Caudate nucleus (tissue), 63 donors: ENCODE measurements at places on chromosomes 6 and 20.

GRCh38 chr20:4881006-4881730 lies 120.1 kb downstream of the SLC23A2 start:
- no peak for DNase-seq

DNA sequence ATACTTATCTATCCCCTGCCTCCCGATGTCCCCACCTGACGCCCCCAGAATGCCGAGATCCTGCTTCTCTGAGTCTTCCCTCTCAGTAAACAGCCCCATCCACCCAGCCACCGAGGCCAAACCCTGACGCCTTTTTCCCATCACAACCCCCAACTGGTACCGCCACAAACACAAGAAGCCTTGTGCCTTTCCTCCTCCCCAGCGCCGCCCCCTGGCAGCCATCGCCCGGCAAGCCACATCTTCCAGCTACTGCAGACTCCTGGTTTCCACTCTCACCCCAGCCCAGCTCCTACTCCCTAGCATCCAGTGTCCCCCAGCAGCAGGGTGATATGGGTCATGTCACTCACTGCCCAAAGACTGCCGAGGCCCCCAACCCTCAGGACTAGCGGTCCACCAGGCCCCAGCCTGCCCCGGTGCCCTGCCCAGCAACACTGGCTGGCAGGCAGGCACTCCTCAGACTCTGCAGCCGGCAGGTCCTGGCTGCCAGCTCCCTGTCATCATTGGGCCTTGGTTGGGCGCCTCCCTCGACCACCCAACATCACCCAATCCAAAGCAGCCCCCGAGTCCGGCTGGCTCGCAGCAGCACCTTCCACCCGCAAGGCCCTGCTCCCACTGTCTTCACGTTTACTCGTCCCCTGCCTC lies 11.2 kb downstream of the TCFL5 start:
- peak; percentile 69 for DNase-seq

DNA sequence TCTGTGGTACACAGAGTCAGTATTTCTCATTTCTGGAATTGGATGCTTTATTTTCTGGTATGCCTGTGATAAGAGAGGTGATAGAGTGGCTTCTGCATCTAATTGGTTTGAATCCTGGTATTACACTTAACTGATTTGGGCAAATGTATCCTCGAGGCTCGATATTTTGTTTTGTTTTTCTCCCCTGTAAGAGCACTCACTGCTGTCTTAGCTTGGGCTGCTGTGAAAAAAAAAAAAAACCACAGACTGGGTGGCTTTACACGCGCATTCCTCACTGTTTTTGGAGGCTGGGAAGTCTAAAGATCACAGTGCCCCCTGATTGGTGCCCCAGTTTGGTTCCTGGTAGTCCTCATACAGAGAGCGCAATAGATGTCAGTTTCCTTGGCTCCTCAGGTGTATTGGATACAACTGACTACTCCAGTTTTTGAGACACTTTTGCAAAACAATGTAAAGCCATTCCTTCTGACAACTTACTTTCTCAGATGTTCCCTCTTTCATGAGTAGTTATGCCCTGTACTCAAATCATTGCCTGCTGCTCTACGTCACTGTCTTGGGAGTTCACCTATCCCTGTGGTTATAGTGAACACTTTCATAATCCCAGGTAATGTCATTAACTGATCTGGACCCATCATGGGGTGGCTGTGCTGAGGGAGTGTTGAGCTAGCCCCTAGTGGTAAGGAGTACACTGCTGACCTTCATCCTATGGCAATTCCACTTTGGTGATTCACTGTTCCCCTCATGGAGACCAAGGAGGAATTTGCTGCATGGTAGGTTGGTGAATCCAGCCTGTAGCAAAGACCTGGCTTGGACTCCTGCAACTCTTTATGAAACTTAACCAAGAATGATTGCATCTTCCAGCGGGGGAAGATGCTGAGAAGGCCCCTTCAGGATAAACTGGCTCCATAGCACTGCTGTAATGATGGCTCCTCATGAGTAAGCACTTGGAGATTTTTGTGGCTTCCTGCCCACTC lies 3.5 kb upstream of the ACAT2 start:
- no peak for DNase-seq

DNA sequence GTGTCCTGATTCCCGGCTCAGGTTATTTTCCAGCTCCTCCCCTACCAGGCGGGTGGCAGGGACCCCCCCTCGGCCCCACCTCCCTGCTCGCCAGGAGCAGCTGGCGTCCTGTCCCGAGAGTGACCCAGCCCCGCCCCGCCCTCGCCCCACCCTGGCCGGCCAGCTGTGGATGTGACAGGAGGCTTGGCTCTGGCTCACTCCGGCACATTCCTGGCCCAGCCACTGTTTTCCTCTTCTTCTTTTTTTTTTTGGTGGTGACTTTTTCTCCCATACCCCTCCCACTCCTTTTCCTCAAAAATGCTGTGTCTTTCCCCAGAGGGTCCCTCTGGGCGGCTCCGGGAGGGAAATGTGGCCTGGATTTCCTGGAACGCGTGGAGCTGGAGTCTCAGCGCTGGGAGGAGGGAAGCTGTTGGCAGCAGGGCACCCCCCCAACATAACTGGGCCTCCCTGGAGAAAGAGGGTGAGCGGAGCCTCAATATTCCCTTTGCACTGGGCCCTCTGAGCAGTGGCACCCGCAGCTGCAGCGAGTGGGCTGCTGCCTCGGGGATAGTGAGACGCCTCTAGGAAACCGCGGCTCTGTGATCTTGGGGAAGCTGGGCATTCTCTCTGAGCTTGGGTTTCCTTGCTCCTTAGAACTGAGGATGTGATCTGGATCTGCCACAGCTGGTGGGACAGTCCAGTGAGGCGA lies 28.3 kb upstream of the CSNK2A1 start:
- no peak for DNase-seq

- no peak for DNase-seq
Measured at GRCh38 chr20:35515949-35516645, 13.4 kb downstream of the C20orf173 start.

- no peak for DNase-seq
Measured at GRCh38 chr6:166408936-166409755, 26.4 kb upstream of the MPC1 start.

DNA sequence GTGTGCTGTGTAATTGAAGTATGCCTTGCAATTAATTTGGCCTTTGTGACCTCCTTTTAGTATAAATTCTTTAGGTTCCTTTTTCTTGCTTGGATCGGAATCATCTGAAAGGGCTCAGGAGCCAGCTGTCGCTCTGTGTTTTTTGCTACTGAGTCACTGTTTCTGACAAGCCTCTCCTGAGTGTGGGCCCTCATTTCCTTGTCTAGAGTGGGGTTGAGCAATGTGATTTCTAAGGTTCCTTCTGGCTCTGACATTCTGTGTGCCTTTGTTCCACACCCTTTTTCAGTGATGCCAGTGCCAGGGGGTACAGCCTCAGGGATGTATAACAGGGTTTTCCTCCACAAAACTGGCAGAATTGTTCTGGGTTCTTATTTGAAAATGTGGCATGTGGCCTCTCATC lies 26.5 kb downstream of the DAAM2 start:
- no peak for DNase-seq

GRCh38 chr6:123965894-123966293 lies 162.2 kb downstream of the NKAIN2 start:
- no peak for DNase-seq

GRCh38 chr20:49283176-49283702 lies 5.4 kb upstream of the ZNFX1 start:
- DNase-seq: no peak

- DNase-seq: peak; percentile 29
Measured at GRCh38 chr20:62367633-62368391, 700 bp upstream of the LAMA5 start.
